ENCODE measurements at places on chromosomes 2 and 18.

- DNase-seq: no peak
Observed at GRCh38 chr2:61969376-61969775, 63.9 kb downstream of the COMMD1 start.

- DNase-seq: no peak
Observed at GRCh38 chr2:182366628-182367027, 60.2 kb downstream of the PDE1A start.

- DNase-seq: no peak
Observed at GRCh38 chr18:7147399-7147798, 29.8 kb upstream of the LAMA1 start.

- no peak for DNase-seq
Observed at GRCh38 chr2:15205562-15205961, 355.6 kb downstream of the NBAS start.

DNA sequence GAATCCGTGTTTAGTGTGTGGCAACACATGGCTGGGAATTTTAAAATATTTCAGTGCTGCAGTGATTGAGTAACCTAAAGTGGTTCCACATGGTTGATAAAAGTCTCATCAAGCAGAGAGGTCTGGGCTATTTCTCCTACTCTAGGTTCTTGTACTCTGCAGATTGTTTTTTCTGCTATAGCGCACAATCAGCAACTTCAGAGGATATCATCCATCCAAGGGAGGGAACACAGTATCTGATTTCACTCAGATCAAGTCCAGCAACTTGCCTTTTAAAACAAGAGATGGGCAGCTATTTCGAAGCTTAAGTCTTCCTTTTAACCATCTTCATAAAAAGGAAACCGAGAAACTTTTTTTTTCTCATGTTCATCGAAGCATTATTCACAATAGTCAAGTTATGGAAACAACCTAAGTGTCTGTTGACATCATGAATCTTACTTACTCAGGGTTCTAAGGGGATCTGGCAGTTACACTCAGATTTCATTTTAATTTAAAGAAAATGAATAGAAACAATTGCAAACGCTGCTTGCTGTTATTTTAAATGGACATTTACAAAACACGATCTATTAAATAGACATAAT is 172.7 kb upstream of the TRIB2 start:
- no peak for DNase-seq

GRCh38 chr2:14363137-14363536 is 269.4 kb upstream of the LRATD1 start:
- DNase-seq: no peak

DNA sequence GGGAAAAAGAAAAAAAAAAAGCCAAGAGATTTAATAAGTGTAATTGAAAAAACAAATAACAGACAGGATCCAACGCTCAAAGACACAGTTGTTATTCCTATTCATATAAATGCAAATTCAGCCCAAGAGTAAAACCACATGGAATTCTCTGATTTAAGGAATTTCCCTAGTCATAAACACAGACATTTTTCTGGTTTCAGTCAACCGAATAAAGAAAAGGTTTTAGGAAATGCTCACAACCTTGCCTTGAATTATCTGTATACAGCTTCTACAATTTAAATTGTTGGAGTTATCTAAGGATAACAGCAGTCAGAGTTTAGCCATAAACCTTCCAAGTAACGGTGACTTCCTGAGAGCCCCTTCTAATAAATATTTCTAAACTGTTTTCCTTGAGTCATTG is 122.7 kb downstream of the VWC2L start:
- no peak for DNase-seq

GRCh38 chr2:146964494-146964893 is 880.3 kb upstream of the ACVR2A start:
- no peak for DNase-seq

DNA sequence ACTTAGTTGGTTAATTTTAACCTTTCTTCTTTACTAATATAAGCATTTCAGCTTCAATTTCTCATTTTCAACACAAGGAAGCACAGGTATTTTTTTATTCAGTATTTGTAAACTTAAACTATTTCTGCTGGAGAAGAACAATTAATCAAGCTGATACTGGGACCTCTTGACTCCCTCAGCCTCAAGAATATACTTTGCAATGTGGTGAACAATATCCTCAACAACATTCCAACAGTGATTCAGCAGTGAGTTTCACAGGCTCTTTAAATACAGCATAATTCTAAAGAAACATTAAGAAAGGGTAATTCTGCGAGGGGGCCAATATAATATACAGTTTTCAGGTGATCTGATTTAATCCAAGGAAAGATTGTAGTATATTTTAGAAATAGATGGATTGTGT is 10.0 kb downstream of the RAPGEF4 start:
- no peak for DNase-seq

DNA sequence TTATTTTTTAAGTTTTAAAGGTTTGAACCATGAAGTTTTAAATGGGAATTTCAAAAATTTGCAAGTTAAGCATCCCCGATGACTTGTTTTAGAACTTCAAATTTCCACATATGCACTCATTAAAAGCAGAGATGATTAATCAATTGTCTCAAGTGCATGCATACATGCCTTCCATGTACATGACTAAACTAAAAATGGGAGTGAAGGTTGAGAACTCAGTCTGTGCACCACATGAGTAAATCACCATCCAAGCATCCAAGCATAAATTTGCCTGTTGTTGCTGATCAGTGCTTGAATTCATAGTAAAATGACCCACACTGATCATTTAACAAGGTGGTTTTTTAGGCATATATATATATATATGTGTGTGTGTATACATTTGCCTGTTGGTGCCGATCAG is 249.8 kb downstream of the ARHGAP15 start:
- no peak for DNase-seq

DNA sequence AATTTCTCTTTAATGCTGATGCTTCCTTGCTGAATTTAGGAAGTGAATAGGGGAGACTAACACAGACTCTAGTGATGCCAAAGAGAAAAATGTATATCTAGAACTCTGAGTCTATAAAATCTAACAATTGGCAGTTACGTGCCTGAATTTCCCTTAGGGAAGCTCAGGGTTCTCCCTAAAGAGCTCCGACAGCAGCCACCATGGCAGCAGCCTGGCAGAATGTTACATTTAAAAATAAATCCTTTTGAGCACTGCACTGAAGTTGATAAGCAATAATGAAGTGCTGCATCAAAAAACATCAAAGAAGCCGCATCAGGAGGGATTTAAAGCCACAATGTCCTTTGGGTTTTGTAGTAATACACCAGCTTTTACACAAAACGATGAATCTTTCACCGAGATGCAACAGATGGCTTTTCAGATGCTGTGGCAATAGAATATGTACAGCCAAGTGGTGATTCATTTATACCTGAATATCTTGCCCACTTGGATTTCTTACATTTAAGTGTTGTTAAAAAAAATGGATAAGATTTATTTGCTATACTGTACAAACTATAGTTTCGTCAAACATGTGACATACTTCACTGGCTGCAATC is 291.2 kb upstream of the SESTD1 start:
- no peak for DNase-seq
